NB4 (cell line): ENCODE measurements at places on chromosomes 7 and 10.

DNA sequence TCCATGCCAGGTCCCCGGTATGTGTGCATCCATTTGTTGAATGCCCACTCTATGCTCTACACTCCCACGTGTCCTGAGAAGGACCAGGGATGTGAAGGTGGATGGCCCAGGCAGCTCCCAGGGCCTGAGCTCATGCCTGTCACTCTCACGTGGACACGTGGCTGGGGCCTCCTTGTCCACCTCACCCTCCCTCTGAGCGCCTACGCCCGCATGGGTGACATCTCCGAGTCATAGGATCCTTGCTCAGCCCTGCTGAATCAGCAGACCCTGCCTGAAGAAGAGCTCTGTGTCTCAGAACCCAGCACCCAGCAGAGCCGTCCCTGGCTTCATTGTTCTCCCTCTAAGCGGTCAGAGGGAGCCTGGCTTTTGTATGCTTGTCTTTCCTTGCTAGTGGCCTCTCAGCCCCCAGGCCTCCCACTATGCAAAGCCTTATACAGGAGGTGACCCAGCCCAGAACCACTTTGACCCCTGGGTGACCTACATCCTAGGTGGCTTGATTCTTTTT is 107.9 kb upstream of the PPIF start:
- DNase-seq: peak; percentile 57

DNA sequence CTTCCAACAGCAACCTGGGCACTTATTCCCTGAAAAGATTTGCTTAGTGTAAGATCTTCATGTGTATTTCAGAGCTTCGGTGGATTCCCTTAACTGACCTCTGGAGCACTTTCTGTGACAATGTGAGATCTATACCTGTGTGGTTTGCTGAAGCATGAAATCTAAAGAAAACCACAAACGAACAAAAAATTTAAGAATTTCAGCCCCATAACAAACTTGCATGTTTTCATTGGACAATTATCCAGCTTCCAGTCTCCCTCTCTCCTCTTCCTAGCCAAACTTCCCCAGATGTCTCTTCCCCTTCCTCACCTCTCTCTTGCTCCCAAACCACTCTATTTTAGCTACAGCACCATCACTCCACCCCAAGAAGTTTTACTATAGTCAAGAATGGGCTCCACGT is 279.9 kb upstream of the SORCS1 start:
- no peak for DNase-seq

GRCh38 chr7:65390588-65390987 is 16.9 kb downstream of the ZNF92 start:
- DNase-seq: no peak

DNA sequence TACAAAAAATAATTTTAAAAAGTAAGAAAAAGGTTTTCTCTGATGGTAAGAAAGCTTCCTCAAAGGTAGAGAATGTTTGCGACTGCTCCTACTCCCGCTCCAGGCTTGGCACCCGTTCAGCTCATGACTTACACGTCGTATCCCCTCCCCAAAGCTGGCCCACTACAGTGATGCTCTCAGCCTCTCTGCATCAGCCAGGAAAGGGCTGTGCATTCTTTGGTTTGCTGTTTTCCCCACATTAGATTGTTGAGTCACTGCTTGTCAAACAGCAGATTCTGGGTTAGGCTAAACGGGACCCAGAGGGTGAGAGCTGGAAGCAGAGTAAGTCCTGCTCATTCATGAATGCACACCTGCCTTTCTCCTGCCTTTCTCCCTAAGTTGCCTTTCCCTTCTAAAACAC is 54.7 kb upstream of the NMT2 start:
- no peak for DNase-seq

- DNase-seq: no peak
These were observed 249.4 kb downstream of the NEBL start for GRCh38 chr10:20647756-20648155.

DNA sequence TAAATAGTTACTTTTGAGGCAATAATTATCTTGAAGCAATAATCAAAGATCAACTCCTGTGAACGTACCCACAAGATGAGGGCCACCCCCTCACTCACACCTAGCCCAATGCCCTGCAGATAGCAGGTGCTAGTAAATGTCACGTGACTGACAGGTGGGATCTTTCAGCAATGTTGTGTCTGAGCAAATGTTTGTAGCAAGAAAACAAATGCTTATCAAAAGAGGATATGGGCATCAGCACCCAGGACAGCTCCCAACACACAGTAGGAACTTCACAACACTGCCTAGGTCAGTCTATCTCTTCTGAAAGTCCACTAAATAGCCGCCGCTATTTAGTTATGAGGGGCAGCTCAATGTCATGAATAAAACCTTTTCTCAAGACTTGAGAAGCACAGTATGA is 120.8 kb upstream of the PDLIM1 start:
- DNase-seq: no peak

GRCh38 chr7:44063894-44064651 is 1.3 kb downstream of the PGAM2 start:
- DNase-seq: no peak

- no peak for DNase-seq
These were observed 1421.2 kb upstream of the CELF2 start for GRCh38 chr10:9596368-9596920.

DNA sequence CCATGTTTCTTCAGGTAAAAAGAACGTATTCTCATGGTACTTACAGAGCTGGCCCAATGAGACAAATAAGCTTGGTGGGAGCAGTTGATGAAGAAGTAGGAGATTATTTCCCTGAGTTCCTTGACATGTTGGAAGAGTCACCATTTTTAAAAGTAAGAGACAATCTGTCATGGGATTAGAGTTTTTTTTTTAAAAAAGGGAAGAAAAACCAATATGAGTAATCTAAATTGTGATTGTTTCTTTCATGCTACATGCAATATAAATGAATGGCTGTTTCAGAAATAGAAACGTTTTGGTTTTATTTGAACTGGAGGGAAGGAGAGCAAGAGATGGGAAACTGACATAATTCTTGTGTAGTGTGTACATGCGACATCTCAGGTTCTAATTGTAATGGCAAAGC is 32.8 kb downstream of the TMEM60 start:
- no peak for DNase-seq

- DNase-seq: no peak
These were observed 39.4 kb downstream of the CTBP2 start for GRCh38 chr10:125121003-125121402.

- no peak for DNase-seq
These were observed 4.2 kb downstream of the GLRX3 start for GRCh38 chr10:130140425-130140824.

- DNase-seq: no peak
These were observed 53.2 kb downstream of the A1CF start for GRCh38 chr10:50832171-50832751.

DNA sequence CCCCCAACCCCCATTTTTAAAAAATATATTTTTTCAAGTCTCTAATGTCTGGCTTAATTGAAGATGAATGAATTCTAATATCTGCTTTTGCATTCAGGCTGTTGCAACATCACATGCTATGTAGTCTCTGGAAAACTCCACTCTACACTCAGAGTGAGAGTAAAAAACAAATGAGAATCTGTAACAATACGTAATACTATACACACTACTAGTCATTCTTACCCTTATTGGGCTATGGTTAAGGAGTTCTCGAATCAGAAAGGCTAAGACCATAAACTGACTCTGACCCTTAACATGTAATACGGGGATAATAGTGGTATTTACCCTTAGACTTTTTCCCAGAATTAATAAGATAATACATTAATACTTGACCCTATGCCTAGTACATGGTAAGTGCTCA is 42.9 kb upstream of the TMEM168 start:
- DNase-seq: no peak

- DNase-seq: no peak
These were observed 994 bp upstream of the MAGI2 start for GRCh38 chr7:79454361-79454960.

DNA sequence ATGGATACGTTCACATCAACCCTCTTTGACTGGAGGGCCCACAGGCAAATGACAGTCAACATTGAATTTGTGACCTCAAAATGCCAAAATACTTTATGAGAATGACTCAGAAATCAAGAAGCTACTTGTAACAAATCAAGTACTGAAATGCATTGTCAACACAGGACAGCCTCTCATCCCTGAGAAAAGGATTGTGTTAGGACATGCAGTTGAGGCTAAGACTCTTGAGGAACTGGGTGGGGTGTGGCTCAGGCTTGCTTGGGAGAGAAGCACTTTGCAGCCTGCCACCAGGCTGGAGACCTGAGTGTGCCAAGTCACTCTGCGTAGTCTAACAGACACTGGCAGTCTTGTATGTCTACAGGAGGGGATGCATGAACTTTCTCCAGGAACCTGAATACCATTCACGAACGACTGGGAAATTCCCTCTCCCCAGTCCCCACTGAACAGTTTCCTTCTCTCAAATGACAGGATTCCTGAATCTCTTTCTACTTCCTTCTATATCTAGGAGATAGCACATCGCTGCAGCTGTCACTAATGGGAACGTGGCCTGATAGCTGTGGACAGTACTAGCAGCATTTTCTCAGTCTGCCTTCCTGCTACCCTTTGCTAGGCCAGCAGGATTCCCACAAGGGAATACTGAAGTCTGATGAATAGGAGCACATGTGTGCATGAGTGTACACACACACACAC is 3.3 kb upstream of the SMO start:
- no peak for DNase-seq

- DNase-seq: no peak
These were observed 102.1 kb upstream of the TMEM168 start for GRCh38 chr7:112892263-112892662.

DNA sequence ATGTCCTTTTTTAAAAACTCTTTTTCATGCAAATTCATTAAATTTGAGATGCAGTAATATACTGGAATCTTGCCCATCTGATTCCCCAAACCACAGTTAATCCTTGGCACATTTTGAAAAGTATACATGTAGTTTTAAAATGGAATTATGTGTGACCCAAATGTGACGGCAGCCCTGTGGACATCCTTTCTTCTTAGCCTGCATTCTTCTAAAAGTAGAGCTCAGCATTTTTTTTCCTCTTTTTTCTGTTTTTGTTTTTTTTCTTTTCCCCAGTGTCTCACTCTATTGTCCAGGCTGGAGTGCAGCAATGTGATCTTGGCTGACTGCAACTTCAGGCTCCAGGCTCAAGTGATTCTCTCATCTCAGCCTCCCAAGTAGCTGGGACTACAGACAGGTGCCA is 338.9 kb downstream of the GALNT17 start:
- DNase-seq: no peak

- DNase-seq: no peak
These were observed 370.8 kb upstream of the LRRTM3 start for GRCh38 chr10:66555061-66555460.

GRCh38 chr7:17507717-17508116 is 209.3 kb downstream of the AHR start:
- no peak for DNase-seq

DNA sequence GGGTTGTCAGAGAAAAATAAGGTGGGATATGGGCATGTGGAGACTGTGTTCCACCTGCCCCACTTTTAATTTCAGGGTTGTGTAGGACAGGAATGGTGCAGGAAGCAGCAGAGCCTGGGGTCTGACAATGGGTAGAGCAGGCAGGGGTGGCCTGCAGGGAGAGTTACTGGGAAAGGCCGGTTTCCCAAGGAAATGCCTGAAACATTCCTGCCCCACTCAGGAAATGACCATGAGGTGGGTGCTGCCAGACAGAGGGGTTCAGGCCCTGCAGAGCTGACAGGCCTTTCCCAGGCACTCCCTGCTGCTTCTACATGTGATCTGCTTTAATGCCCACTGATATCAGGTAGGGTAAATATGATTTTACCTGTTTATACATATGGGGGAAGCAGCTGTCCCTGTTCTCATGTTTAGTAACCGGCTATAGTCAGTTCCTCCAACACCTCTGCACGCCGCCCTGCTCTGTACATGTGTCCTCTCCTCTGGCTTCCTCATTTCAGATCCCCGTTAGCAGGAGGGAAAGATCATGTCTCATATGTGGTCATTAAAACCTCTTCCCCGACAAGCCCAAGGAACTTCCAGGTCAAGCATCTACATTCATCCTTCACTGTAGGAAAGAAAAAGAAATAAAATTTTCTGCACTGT is 118.6 kb upstream of the PRSS58 start:
- peak; percentile 87 for DNase-seq

DNA sequence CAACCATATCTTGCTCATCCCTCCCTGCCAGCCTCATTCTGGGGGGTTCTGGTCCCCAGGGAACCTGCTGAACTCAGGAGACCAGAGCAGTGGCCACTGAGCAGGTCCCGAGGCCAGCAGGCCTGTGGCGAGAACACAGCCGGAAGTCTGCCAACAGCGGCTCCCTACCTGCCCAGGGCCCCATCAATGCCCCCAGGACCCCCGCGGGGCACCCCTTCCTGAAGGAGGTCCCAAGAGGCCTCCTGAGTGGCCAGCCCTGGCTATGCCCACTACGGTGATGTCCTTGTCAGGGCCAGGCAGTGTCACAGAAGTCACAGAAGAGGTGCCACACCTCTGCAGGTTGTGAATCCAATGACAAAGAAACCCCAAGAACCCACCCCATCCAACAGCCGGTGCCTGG is 58.9 kb downstream of the CAMK2B start:
- no peak for DNase-seq

- no peak for DNase-seq
These were observed 865.4 kb downstream of the CCSER2 start for GRCh38 chr10:85193796-85194195.

GRCh38 chr10:129277841-129278240 is 189.2 kb upstream of the MGMT start:
- DNase-seq: no peak

DNA sequence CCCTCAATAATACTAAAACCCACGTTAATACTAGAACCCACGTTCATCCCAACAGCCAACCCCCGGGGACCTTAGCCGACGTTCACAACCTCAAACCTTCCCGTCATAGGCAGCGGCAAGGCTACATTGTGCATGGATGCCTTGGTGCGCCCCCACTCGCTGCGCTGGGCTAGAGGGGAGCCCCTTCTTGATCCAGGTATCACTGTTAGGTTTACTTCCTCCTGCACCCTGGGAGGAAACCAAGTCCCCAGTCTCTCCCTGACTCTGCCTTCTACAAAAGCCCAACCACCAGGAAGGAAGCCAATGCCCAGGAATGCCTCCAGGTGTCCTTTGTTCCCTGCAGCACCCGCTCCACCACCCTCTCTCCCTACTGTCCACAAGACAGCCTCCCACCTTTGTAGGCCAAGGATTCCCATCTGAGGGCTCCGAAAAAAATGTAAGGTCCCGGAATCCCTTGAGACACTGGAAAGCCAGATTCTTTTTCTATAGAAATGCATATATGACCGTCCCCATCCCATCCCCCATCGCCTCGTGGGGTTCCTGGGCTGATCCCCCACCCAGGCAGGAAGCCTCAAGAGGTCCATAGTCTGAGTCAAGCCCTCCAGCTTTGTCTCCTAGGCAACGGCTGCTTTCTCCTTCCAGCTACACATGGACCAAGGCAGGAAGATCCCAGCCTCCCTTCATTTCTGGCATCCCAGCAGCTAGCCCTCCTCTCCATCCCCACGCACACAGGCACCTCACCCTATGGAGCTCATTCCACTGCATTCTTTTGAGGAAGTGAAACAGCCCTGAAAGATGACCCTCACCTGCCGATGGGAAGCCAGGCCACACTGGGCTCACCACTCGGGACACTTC is 25.2 kb downstream of the CTBP2 start:
- DNase-seq: no peak

DNA sequence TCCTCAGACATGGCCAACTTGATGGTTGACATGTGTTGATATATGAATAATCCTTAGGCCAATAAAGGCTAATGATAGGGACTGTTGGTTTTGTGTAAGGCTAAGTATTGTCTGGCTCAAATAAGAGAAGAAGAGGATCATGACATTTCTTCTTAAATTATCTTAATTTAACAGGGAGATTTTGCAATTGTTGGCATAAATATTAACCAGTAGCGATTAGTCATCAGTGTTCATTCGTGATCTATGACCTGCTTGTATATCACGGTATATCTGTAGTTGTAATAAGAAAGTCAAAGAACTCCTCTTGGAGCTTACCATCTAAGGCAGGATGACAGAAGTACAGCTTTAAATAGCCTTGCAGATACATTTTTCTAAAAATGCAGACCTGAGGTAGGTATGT is 196.4 kb downstream of the CREB5 start:
- DNase-seq: no peak
